Esophagus squamous epithelium (tissue), 5 donors: ENCODE measurements at places on chromosomes 5 and 9.

GRCh38 chr5:36666274-36666673 is 59.9 kb downstream of the SLC1A3 start:
- DNase-seq = no peak

DNA sequence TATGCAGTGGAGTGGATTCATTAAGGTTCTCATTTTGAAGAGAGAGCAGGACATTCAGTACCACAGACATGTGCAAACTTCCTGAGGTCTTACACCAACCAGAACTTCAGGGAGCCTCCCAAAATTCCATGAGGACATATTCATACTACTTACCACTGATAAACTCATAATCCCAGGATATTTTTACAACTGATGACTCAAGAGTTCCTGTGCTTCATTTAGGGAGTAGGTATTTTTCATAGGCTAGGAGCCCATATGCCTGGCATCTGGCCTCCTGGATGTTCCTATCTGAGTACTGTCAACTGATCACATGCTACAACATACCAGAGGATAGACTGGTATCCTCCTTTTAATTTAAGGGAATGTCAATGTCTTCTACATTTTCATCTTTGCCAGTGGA is 578.0 kb downstream of the EFNA5 start:
- no peak for DNase-seq

DNA sequence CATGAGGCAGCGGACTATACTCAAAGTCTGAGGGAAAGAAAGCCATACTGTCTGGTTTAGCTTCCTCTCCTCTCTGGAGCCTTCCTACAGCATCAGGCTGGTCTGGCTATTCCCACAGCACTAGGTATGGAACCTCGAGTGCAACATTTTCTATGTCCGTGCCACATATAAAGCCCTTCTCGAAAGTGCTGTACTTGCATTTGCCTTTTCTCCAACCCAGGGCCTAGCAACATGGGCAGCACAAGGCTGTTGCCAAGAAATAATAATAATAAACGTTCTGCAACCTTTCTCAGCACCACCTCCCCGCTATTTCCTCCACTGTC is 804 bp downstream of the MED10 start:
- DNase-seq = no peak

- no peak for DNase-seq
Observed at GRCh38 chr5:37417347-37417746, 38.2 kb downstream of the WDR70 start.

DNA sequence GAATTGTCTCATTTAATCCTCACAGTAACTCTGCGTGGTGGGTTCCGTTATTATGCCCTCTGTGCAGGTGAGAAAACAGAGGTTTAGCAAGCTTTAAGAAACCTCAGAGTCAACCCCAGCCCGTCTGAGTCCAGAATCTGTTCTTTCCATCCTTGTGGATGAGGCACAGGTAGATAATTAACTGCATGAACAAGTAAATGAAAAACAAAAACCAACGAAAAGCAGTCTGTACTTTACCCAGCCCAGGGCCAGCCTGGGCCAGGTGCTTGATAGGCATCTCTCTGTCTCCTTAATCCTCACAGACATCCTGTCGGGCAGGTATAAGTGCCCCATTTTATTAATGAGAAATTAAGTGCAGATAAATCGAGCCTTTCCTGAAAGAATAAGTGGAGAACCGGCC is 25.3 kb upstream of the CXCL14 start:
- no peak for DNase-seq

DNA sequence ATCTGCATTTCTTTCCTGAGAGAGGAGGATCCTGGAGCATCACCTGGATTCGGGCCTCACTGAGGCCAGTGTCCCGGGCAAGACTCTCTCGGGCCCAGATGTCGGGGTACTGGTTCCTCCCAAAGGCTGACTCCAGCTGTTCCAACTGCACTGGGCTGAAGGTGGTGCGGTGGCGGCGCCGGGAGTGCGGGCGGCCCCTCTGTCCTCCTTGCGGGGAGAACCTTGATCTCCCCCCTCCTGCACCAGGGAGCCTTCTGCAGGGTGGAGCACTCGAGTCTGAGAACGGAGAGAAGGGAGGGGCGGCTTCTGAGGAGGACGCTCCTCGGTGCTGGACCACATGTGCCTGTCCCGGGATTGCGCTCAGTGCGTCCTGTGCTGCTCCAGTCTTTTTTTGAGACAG is 2.0 kb downstream of the PROP1 start:
- no peak for DNase-seq

GRCh38 chr5:174426388-174426787 is 298.0 kb upstream of the MSX2 start:
- no peak for DNase-seq

DNA sequence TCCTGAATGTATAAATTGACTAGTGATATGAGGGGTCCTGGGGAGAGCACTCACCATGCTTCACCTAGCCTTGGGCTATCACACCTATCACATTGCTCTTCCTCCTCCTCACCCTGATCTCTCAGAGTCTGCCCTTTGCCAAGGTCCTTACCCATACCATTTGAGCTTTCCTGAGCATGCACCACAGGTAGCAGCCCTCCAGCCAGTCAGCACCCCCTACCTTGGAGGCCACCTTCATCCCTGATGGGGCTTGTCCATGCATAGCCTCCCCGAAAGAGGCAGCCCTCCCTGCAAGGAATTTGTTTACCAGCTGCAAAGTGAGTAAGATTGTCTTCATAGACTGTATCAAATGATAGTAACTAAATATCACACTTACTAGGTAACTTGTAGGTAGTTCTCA is 83.1 kb downstream of the ALDH7A1 start:
- DNase-seq = no peak

DNA sequence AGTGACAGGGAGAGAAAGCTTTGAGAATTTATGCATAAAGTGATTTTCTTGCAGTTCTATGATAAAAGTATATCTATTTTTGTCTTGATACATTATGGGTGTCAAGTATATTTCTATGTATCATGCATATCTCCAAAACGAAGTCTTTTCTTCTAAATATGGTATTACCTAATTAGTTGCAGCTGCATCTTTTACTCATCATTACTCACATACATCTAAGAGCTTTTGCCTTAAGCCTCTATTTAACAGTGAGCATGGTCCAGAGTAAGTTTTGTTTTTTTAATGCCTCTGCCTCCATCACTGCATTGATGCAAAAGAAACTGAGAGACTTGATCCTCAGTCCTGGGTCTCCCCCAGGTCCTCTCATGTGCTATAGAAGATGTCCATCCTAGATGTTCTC is 40.0 kb upstream of the SMC5 start:
- DNase-seq = no peak

DNA sequence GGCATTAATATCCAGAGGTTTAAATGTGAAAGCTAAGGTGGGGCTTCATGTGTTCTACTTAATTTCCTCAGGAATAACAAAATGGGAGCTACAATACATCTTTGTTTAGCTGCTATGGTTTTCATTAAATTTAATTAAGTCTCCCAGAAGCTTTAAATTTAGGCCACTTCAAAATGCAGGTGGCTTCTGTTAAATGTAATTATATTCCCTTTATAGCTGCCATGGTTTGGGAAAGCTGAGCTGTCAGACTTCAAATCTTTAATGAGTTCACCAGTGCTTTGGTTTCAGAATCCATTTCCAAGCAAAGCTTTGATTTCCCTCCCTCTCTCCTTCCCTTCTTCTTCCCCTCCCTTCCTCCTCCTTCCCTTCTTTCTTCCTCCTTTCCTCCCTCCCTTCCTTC is 58.4 kb upstream of the FAM170A start:
- no peak for DNase-seq

DNA sequence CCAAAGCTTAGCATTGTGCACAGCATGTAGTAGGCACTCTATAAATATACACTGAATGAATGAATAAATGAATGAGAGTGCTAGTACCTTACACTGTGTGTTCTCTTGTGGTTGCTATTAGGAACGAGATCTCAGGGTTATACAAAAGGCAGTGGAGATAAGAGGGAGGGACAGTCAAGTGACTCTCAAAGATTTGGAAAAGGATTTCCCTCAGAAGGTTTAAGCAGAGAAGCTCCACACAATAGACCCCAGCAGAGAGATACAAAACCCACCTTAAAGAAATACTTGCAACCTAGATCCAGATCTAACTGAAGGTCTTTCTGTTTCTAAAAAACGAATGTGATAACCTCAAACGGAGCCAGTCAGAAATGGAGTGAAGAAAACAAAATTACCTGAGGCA is 11.8 kb upstream of the EFNA5 start:
- no peak for DNase-seq

- DNase-seq = no peak
Observed at GRCh38 chr9:138102246-138103051, 224.9 kb downstream of the CACNA1B start.

GRCh38 chr9:129826344-129826743 is 2.4 kb upstream of the TOR1A start:
- no peak for DNase-seq

DNA sequence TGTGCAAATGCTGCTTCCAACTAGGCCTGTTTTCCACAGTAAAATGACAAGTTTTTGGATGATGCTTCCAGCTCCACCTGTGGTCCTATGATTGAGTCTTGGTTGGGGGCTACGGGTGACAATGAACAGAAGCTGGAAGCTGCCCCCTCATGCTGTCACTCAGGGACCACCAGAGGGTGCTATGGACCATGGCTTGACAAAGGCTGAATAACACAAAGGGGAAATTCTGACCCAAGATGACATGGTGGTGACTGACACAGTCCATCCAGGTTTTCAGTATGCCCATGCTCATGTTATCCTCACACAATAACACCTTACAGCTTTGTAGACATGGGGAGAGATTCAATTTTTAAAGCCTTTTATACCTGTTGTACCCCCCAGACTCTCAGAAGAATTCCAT is 23.9 kb upstream of the SAP30L start:
- no peak for DNase-seq

DNA sequence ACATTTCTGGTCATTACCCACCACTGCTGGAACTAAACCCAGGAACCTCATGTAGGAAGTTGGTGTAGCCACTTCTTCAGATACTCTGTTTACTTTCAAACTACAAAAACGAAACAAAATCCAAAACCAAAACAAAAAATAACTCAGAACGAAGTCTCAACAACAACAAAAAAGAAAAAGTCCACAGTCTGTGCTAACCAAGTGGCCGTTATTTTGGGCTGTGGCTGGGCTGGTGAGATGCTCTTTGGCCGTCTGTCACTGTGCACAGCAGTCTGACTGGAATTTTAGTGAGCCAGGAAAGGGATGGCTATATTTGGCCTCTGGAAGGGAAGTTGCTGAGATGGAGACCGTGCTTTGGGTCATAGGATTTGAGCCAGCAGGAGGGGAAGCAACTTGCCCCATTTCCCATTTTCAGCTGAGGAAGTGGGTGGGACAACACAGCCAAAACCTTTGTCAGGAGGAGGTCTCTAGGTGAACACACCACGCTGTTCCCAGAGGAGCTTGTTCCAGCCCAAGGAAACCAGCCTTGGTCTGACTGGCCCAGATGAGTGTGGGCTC is 334.1 kb downstream of the ZSWIM6 start:
- no peak for DNase-seq

GRCh38 chr9:89802781-89803355 is 198.1 kb downstream of the GADD45G start:
- DNase-seq = no peak

- DNase-seq = no peak
Observed at GRCh38 chr5:158967541-158967940, 132.2 kb downstream of the EBF1 start.

GRCh38 chr9:134412298-134412711 is 86.0 kb downstream of the RXRA start:
- DNase-seq = no peak

GRCh38 chr5:161697001-161697400 is 11.5 kb downstream of the GABRA6 start:
- DNase-seq = no peak

DNA sequence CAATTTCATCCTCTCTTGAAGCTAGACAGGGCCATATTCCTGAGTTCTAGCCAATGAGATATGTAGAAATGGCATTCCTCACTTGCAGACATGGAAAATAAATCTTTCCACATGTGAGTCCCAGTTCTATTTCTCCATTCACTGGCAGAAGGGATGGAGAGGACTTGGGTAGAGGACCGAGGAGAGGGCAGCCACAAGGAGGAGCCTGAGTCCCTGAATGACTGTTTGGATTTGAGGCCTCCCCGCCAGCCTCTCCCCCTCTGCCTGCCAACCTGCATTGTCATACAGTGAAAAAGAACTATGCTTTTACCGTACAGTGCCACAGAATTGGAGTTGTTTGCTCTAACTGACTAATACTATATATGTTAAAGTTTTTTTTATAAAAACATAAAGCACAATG is 583.0 kb upstream of the WWC1 start:
- no peak for DNase-seq

DNA sequence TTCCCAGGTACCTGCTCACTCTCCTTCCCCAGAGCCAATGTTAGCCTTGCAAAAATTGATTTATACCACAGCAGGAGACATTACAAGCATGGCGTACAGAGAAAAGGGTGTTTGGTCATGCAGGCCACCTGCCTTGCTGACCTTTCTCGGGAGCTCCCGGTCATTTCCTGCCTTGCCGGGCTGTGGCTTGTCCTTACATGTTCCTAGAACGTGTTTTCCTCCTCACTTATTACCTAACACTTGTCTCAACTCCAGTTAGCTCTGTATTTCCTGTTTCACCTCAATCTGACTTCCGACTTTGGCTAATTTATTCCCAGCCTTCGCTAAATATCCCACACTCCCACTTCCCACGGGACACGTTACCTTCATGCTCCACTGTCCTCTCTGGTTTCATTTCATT is 282.5 kb downstream of the ICE1 start:
- DNase-seq = no peak

DNA sequence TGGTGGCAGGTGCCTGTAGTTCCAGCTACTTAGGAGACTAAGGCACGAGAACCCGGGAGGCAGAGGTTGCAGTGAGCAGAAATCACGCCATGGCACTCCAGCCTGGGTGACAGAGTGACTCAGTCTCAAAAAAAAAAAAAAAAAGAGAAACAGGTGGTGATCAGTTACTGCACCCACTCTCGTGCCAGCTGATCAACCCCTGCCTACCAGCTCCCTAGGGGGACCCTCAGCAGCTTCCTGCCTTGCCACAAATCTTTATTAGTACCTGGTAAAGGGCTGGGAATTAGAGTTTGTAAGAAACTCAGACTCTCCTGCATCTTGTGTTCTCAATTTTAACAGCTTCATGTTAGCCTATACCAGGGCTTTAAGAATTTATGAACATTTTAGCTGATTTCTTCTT is 914.9 kb downstream of the EFNA5 start:
- no peak for DNase-seq

DNA sequence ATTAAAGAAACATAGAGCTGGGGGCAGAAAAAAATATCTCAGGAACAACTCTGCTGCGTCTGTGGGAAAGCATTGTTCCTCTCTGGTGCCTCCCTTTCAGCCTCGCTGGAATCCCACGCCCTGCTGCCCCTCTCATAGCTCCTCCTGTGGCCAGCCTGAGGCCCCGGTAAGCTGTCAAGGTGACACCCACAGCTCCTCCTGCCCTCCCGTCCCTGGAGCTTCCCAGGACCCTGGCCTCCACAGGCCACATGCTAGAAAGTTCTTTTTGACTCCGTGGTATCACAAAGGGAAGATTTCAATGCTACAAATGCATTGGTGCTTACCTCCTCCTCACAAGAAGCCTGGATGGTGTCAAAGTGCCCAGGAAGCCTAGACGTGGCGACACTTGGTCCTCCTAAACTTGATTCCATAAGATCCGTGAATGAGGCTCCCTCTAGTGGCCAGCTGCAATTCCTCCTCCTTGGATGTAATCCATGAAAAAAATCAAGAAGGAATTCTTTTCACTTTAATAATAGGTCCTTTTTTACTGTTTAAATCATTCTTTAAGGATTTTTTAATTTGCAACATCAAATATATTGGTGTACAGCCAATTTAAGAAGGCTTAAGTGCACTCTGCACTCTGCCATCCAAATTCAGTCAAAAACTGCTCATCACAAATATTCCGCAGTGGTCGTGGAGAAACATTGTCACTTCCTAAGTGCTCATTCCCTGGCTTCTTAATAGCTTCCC is 104.9 kb downstream of the CFAP90 start:
- DNase-seq = no peak

- no peak for DNase-seq
Observed at GRCh38 chr5:158869854-158870253, 229.9 kb downstream of the EBF1 start.
